IPS-NIHi11 (cell line): ENCODE measurements at places on chromosomes 16 and 17.

DNA sequence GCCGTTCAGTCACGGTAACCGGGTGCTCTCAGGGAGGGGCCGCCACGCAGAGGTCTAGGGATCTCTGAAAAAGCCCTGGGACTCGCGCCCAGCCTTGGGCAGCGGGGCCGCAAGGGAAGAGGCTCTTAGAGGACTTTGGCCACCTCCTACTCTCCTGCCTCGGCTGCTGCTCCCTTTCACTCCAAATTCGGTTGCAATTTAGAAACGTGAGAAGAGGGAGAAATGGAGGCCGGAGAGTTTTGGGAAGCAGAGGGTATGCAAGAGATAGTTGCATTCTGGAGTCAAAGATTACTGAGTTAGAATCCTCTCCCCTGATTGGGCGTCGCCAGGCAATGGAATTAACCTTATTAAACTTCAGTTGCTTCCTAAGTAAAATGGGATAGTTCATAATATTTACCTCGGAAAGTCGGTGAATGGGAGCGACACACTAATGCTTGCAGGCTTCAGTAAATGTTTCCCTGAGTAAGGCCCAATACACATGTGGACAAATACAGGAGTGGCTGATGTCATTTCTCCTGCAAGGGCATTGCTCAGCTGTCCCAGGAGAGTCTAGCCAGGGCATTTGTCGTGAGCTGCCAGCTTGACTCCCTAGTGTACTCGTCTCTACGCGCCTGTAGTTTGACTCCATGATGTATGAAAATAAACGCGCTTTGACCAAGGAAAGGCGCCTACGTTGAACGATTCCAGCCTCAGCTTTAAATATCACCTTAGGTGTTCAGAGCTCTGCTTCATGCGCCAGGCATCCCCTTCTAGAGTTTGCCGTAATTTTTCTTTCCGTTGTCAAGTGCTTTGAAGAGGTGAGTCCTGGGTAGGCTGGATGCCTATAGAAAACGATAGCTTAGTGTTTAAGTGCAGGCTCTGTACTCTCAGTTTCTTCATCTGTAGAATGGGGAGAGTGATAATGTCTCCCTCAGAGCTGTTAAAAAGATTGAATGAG lies 667 bp downstream of the OGFOD1 start:
- peak; percentile 75 for DNase-seq

DNA sequence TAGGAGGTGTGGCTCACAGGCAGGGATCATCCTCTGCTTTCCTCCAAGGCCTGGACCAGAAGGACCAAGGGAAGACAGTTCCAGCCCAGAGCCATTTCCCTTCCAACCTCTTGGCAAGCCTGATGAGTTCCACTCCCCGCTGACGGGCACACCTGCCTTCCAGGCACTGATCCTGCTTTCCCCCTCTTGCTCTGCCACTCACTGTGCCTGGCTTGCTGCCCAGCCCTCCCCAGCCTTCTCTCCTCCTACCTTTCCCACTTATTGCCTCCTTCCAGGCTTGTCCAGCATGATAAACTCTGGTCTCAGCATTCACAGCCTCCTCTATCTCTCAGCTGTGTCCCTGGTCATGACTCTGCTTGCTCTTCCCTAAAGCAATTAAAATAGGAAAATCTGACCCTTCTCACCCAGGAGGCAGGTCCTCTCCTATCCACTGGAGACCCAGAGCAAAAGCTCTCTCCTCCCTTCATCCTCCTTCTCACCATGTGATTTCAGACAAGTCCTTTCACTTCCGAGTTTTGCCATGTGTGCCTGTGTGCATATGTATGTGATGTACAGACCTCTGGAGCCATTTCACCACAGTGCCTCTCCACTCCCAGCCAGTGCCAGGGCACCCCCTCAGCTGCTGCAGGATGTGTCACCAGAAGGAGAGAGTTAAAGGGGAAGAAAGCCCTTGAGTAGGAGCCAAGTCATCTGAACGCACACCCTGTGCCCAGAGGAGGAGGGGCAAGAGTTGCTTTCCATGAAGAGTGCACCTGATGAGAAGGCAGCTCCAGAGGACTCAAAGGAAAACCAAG lies 13.4 kb upstream of the TMEM170A start:
- no peak for DNase-seq

GRCh38 chr17:39027455-39028035 lies 60.3 kb upstream of the FBXO47 start:
- peak; percentile 30 for DNase-seq

DNA sequence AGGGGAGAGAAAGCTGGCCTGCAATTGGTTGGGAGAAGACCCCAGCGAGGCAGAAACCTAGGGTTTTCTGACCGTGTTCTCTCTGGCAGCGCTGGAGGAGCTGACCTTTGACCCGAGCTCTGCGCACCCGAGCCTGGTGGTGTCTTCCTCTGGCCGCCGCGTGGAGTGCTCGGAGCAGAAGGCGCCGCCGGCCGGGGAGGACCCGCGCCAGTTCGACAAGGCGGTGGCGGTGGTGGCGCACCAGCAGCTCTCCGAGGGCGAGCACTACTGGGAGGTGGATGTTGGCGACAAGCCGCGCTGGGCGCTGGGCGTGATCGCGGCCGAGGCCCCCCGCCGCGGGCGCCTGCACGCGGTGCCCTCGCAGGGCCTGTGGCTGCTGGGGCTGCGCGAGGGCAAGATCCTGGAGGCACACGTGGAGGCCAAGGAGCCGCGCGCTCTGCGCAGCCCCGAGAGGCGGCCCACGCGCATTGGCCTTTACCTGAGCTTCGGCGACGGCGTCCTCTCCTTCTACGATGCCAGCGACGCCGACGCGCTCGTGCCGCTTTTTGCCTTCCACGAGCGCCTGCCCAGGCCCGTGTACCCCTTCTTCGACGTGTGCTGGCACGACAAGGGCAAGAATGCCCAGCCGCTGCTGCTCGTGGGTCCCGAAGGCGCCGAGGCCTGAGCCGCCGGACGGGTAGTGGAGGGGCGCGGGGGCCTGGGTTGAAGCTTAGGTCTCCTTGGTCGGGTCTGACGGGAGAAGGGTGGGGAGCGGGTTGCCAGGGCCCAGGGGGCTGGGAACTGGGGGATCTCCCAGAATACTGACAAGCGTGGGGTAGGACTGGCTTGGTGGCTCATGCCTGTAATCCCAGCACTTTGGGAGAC lies 7.4 kb upstream of the PYDC1 start:
- no peak for DNase-seq

GRCh38 chr17:510226-510917 lies 157.8 kb upstream of the RPH3AL start:
- no peak for DNase-seq

- no peak for DNase-seq
Observed at GRCh38 chr17:81354954-81355347, 40.3 kb upstream of the BAHCC1 start.

DNA sequence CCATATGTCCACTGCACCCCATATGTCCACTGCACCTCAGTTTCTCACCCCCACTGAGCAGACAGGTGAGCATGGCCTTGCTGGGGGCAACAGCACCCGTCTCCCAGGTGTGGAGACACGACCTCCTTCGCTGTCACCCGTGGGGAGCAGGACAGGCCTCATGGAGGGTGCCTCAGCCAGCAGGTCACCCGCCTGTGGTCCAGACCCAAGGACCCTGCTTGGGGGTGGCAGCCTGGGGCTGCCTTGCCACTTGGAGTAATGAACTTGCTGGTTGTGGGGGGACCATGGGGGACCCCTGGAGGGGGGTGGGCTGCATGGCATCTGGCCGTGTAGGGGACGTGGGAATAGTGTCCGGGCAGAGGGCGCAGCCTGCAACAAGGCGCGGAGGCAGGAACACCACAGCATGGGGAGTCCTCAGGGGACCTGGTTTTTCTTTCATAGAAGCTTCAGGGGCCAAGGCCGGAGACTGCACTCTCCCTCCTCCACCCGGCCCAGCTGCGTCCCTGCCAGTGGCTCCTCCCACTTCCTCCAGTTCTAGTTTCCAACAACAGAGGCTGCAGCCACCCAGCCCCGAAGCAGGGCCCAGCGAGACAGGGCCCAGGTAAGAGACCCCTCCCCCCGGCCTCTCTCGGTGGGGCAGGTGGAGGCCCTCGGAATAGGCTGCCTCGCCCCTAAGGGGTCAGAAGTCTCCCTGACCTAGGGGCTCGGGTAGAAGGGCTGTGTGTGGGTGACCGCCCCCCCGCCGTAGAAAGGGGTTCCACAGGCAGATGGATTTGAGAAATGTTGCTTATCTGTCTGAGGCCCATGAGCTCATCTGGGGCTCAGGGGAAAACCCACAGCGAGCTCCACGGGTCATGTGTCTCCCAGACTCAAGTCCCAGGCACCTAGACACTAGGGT lies at the start of gene NHLRC4:
Gene NHLRC4 (plus strand): TSS at position 531 of the 898 bp plus-strand sequence. CDS start 1,043 bp downstream, outside the sequence.
- DNase-seq, result peak; percentile 88

DNA sequence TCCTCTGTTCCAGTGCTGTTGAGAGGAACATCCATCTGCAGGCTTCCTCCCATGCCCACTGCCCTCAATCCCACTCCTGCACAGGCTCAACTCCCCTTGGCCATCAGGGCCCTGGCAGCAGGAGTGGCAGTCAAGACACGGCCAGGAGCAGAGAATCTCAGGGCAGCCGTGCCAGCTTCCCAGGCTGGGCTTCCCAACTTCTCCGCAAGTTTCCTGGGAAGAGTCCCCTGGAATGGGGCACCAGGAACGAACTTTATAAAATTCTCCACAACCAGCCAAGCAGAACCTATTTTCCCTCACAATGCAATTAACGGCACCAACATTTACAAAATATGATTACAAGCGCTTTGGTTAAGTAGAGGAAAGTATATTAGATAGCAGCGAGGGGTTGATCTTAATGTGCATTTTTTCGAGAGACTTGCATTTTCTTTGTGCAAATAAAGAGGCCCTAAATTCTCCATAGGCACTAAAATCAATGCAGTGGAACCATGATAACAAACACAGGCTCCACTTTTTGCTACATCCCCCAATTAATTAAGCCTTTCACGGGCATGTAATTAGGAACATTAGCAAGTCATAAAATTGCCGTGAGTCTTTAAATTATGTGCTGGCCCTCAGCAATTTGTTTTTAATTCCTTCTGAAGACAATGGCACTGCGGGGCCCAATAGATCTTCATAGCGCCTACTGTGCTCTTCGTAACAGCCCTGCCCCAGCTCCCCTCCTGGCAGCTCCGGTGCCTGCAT lies 99.9 kb upstream of the LHX1 start:
- DNase-seq, result peak; percentile 78

DNA sequence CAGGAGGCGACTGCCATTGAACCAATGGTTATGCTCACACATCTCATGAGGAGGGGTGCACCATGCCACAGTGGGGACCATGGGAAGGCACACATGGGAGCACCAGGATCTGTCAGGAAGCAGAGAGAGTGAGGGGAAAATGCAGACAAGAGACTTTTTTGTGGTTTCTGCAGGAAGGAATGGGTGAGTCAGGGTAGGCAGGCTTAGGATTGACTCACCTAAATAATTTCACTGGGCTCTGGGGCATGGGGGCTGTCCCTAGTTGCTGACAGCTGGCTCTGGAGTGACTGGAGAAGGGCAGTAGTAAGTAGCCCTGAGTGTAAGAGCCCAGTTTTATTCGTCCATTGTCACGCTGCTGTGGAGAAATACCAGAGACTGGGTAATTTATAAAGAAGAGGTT lies 202.4 kb downstream of the AXIN2 start:
- no peak for DNase-seq

DNA sequence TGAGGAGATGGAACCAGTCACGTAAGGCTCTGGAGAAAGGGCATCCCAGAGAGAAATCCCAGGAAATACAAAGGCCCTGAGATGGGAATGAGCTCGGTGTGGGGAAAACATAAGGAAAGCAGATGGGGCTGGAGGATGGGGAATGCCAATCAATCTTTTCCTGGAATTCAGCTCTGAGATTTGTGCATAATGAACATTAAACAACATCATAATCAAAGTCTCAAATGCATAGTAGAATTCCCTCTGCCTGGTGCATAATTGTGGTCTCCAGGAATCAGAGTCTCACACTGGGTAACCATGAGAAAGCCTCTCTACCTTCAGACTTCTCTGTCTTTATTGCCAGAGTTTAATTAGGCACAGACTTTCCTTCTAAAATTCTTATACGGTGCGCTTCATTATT lies 30.8 kb downstream of the OTOA start:
- no peak for DNase-seq

GRCh38 chr16:65213866-65214595 lies 92.2 kb upstream of the CDH11 start:
- no peak for DNase-seq

DNA sequence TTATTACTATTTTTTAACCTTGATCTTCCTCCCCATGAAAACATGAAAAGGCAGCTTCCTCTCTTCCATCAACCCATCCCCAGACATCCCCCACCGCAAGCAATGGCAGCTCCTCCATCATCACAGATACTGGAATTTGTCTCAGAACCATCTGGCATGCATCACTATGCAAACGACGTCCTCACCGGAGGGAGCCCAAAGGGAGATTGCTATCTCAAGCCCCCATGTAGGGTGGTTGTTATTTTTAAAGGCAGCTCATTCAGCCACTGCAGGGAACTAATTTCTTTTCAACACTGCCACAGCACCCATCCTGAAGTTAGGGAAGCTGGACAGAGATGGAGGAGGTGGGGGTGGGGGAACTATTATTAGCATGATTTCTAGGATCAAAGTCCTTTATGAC lies 222.5 kb downstream of the FOXL1 start:
- DNase-seq, result no peak

- DNase-seq, result no peak
Observed at GRCh38 chr16:86324320-86324719, 186.0 kb upstream of the FOXF1 start.
